ENCODE measurements at places on chromosomes 5 and 9.

- no peak for DNase-seq
These were observed 516.3 kb upstream of the ZNF608 start for GRCh38 chr5:125262782-125263181.

DNA sequence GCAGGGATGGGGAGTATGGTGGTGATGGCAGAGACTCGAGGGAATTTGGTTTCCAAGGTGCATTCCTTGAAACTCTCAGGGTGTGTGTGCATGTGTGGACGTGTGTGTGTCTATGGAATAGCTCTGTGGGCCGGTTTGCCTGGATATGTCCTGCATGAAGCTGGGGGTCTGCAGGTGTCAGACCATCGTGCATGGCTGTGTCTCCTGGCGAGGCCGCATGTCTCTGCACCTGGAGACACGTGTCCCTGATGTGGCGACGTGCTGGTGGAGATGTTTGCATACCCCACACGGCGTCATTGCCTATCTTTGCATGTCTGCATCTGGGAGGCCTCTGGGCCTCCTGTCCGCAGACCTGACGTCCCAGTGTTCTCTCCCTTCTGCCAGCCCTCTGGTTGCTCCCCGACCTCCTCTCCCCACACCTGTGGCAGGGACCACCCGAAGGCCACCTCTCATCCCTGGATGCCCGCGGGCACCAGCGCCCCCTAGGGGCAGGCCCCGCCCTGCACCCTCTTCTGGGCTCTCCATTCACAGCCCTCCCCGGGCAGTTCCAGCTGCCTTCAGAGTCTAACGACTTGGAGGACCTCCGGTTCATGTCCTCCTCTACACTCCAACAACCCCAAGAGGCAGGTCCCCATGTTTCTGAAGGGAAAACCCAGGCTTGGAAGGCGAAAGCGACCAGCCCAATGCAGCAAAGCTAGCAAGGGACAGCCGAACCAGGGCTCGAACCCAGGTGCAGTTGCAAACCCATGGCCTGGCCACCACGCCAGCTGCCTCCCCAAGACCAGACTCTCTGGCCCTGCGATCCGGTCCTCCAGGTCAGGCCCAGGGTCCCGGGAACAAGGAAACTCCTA is 88.6 kb downstream of the LMX1B start:
- no peak for DNase-seq

- no peak for DNase-seq
These were observed 106.4 kb upstream of the EFNA5 start for GRCh38 chr5:107776922-107777740.

DNA sequence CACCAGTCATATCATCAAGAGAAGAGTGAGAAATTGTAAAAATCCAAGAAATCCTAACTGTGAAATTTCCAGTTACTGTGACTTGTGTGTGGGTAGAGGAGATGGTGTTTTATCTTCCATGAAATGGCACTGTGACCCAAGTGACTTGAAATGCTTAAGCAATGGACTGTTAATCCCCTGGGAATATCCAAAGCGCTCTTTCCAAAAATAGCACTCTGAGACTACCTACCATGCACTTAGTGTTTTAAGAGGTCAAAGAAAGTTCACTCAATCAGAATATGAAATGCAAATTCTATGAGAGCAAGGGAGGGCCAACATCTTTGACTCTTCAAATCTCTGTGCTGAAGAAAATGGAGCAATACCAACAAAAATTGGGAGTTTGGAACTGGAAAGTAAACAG is 244.0 kb downstream of the GABRB2 start:
- DNase-seq, result no peak

DNA sequence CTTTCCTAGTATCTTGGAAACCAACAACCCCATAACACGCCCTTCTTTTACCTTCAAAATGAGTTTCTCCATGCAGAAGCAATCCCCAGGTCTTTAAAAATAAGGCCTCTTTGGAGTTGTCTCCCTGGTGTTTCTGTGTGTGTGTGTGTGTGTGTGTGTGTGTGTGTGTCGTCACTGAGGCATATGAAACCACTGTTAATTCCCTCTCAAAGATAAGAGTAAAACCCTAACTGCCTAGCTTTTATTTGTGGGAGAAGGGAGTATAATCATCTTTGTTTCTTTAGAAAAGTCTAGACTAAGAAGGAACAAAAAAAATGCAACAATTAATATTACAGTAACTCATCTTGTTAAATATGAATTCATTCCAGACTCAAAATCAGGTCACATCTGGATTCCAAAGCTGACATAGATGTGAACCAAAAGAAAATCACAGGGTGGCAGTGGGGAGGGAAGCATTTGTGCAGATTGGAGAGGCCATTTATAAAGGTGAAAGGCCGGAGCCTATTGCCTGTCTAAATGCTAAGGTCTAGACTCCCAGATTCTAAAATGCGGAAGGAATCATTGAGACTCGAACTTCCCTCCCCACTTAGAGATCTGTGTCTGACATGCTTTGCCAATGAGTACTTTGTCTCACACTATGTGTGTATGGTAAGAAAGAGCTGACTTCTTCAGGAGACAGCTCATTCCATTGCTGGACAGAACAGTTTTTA is 91.4 kb downstream of the ZNF366 start:
- DNase-seq, result no peak

DNA sequence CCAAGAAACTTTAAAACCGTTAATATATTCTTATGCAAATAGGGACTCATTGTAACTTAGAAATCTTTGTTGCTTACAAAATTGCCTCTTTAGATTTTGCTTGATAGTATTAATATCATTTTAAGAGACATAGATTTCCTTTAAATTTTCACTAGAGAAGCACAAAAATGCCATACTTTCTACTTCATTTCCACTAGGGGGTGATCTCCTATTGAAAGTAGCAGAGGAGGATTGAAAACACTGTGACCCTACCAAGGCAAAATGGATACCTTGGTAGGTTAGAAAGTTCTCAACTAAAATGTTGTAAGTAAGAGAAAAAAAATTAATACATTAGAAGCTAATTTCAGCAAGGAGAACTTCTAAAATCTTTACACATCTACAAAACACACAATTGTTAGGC is 204.9 kb downstream of the CHSY3 start:
- peak; percentile 16 for DNase-seq

DNA sequence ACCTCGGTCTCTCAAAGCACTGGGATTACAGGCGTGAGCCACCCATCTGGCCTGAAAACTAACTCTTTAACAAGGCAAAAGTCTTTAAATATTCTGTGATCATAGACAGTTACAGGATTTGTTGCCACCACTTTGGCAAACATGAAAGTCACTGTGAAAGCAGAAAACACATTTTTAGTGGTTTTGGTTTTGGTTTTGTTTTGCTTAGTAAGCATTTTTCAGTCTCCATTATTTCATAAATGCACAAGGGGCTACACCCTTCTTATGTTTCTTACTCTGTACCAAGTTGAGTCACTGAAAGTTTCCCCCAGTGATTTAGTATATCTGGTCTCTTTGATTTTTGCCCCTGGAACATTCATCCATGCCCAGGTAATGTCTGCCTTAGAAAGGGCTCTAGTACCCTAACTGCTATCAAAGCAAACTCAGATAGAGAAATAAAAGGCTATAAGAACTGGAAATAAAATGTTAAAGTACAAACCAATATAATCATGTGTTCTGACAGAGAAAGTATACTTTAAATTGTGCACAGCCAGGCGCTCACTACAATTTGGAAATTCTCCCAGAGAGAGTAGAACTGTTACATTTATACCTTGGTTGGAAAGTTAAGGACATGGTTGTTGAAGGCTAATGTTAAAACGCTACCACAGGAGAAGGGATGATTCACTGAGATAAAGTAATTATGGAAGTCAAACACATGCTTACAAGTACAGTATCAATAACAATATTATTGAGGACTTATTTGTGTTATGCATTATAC is 1022.5 kb upstream of the DMAC1 start:
- DNase-seq, result no peak

DNA sequence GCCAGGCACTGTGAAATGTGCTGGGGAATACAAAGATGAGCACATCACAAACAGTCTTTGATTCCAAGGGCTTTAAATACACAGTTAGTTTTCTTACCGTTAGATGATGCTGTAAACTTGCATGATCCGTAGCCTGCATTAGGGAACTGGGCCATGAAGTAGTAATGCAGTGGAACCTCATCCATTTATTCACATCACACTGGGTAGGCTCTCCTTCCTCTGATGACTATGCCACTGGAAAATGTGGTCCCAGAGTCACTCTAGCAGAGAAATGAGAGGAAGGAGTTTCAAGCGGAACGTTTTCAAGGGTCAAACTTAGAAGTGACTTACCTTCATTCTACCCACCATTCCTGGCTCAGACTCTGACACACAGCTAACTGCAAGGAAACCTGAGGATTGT is 26.4 kb downstream of the ZFAND5 start:
- no peak for DNase-seq

DNA sequence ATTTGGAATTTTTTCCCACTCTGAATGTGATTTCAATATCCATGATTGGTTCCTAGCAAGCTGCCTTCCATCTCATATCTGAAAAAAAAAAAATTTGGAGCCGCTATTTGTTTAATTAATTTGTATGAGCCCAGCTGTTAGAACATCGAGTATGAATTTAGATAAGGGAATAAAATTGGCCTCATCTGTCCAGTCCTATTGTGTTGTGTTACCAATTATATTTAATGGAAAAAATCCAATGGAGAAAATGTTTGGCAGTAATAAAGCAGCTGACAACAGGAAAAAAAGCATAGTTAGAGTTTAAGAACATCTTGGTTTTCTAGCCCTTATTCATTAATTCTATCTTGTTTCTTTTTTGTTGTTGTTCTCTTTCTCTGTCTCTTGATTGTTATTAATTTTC is 735.6 kb upstream of the RIOK2 start:
- no peak for DNase-seq

Data from Jurkat, Clone E6-1 (cell line).